ENCODE measurements at places on chromosomes 13 and 19.

- DNase-seq = no peak
These were observed 10.8 kb downstream of the RASA3 start for GRCh38 chr13:114121496-114122126.

DNA sequence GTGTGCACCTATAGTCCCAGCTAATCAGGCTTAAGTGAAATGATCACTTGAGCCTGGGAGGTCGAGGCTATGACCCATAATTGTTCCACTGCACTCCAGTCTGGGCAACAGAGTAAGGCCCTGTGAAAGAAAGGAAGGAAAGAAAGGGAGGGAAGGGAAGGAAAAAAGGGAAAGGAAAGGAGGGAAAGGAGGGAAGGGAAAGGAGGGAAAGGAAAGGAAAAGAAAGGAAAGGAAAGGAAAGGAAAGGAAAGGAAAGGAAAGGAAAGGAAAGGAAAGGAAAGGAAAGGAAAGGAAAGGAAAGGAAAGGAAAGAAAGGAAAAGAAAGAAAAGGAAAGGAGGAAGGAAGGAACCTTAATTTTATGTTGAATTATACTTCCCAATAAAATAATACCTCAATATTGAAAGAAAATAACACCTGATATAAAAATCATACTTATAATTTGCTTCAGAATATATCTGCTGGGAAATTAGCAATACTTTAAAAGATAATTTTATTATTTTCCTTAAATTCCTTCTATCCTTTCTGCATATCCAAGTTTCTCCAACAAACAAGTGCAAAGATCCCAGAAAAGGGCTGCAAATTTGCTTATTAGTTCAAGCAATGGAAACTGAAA lies 177.3 kb downstream of the KLF12 start:
- no peak for DNase-seq

GRCh38 chr19:39533003-39533512 lies 406 bp upstream of the EID2B start:
- no peak for DNase-seq

DNA sequence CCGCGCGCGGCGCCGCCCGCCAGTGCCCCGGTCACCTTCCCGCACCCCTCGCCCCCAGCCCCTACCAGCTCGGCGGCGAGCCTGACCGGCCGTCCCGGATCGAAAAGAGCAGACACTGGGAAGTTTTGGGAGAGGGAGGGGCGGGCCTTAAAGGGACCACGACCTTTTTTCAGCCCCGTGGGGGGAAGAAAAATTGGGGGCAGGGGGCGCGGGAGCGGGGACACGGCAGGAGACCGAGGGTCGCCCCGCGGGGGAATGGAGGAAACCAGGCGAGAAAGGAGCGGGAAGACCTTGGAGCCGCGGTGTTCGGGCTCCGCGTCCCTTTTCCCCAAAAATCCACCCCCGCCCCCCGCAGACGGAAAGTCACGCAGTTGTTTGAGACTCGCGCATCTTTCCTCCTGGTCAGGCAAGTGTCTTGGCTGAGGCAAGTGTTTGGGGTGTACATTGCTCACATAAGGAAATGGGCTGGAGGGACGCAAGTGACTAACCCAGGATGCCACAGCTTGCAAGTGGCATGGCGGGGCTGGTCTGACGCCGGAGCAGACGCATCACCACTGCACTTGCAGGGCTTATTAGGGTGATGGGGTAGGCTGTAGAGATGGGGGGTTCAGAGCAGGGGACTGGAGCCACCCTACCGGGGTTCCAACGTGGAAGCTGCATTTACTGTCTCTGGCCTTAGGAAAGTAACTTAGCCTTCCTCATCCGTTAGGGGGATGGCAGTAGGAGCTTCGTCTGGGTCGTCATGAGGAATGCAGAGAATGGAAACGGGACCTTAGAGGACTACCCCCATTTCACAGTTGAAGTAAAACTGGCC lies 2.7 kb upstream of the HNRNPL start:
- no peak for DNase-seq

GRCh38 chr13:85095418-85096272 lies 703.6 kb downstream of the SLITRK6 start:
- no peak for DNase-seq

DNA sequence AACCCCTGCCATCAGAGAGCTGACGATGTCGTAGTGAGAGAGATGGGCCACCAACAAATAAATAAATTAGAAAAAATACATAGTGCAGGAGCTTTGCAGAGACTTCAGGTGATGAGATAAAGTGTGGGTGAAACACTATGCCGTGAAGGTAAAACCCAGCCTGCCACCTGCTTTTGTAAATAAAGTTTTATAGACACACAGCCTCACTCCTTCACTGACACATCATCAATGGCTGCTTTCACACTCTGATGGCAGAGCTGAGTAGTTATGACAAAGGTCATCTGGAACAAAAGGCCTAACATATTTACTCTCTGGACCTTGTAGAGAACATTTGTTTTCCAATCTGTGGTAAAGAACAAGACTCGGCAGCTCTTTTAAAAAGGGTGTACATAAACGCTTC lies 45.0 kb downstream of the MBD3L2B start:
- no peak for DNase-seq

DNA sequence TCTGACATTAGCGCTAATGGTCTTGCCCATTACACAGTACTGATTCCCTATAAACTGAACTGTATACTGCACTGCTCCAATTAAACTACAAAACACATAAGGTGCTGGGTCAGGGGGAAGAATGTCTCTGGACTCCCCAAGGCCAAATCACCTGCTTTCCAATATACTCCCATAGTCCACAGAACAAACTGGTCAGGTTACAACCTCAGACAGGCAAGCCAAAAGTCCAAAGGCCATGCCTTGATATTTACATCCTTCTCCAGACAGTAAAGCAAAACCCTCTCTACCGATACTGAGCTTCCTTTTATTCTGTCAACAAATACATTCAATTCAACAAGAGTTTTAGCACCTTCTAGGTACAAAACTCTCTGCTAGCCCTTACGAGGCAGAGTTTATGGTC lies 8.9 kb downstream of the ZNF541 start:
- no peak for DNase-seq

GRCh38 chr13:85659493-85659892 lies 139.7 kb downstream of the SLITRK6 start:
- no peak for DNase-seq

GRCh38 chr19:7263521-7263920 lies 30.7 kb downstream of the INSR start:
- no peak for DNase-seq

- DNase-seq = no peak
These were observed 95.3 kb downstream of the KL start for GRCh38 chr13:33111414-33112110.

GRCh38 chr19:36060430-36060829 lies 5.7 kb downstream of the WDR62 start:
- no peak for DNase-seq

- DNase-seq = no peak
These were observed 30.7 kb downstream of the SLC25A42 start for GRCh38 chr19:19094513-19094912.

GRCh38 chr13:94513026-94513425 lies 33.5 kb upstream of the DCT start:
- no peak for DNase-seq

- no peak for DNase-seq
These were observed 98.5 kb downstream of the MIPEP start for GRCh38 chr13:23790577-23791170.

DNA sequence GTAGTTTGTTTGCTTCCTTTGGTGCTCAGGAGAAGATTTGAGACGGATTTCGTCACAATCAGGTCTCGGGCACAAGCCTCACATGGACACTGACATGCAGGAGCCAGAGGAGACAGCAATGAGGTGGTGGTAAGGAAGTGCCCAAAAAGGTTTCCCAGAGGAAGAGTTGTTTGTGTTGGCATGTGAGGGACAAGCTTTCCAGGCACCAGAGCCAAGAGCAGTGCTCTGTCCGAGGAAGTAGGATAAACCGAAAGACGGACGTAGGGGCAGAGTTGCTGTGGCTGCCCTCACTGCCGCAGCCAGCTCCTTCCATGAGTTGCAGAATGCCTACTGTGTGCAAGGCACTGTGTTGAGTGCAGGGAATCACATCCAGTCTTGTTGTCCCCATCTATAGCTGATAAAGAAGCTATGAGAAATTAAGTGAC lies 27.7 kb downstream of the SAE1 start:
- no peak for DNase-seq

GRCh38 chr13:33270895-33271538 lies 14.5 kb downstream of the STARD13 start:
- DNase-seq = no peak

GRCh38 chr19:33476151-33476707 lies 45.4 kb downstream of the PEPD start:
- DNase-seq = no peak

DNA sequence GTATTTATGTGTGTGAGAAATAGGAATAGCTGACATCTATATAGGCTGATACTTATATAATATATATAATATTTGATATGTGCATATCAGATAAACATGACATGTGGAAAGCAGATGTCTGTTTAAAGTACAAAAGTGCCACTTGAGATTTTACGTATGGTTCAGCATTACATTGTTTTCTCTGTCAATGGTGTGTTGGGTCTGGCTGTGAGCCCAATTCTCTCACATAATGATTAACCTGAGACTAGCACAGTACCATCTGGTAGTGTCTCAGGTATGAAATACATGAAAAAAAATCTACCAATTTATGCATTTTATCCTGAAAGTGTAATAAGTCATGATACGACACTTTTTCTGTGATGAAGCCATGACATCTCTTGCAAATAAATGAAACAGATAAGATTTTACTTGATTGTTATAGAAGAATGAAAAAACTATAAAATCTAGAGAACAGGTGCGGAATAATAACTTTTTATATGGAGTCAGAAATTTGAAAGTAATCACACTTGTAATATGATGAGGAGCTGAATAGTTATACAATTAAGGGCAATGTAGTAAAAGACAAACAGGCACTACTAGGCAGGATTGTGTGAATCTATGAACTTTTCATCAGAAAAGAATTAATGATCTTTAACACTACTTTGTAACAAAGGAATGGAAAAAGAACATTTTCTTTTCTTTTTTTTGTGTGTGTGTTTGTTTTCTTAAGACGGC lies 1405.0 kb downstream of the OLFM4 start:
- DNase-seq = no peak

DNA sequence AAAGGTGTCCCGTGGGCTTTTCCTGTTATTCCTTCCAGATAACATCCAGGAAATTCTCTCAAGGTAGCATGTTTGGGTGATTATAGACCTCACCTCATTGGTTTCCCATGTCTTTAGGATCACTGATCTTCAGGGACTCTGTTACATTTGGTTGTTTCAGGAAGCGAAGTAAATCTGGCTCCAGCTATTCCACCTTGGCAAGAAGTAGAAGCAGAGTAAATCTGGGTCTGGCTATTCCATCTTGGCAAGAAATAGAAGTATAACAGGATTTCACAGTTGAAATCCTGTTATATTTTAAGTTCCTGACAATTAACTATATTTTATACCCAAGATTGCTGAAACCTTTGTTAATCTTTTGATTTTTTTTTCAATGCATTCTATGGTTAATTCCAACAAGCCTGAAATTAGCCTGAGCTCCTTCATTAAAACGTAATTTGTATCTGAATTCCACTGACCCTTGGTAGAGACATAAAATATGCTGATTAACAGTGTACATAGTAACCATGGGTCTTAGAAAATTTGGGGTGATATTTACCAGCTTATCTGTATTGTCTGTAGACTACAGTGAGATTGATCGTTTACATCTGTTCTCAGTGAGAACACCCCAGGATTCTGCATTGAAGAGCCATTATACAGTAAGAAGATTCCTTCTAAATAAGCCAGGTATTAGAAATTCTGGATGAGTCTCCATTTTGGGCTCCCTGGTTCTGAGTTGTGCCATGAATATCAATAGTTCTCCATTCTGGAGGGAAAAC lies 267.6 kb upstream of the SLITRK6 start:
- no peak for DNase-seq

DNA sequence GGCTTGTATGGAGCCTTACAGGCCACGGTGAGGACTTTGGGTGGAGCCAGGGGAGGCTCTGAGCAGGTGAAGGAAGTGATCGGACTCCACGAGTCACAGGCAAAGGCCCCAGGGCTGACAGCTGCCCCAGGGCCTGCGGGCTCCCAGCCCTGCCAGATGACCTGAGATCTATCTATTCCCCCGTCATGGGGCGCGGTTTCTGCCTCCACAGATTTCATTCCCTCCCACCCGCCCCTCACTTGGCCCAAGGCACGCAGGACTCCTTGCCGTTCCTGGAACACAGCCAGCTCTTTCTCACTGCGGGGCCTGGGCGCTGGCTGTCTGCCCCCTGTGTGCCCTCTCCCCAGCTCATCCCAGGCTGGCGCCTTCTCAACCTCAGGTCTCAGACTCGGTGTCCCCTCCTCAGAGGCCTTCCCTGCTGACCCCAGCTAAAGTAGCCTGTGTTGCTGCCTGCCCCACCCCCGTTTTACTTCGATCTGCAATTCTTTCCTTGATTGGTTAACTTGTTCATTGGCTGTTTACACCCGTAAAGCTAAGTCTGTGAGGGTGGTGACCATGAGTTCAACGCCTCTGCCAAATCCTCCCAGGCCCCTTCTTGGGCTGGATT lies 13.9 kb upstream of the PAK4 start:
- DNase-seq = no peak

DNA sequence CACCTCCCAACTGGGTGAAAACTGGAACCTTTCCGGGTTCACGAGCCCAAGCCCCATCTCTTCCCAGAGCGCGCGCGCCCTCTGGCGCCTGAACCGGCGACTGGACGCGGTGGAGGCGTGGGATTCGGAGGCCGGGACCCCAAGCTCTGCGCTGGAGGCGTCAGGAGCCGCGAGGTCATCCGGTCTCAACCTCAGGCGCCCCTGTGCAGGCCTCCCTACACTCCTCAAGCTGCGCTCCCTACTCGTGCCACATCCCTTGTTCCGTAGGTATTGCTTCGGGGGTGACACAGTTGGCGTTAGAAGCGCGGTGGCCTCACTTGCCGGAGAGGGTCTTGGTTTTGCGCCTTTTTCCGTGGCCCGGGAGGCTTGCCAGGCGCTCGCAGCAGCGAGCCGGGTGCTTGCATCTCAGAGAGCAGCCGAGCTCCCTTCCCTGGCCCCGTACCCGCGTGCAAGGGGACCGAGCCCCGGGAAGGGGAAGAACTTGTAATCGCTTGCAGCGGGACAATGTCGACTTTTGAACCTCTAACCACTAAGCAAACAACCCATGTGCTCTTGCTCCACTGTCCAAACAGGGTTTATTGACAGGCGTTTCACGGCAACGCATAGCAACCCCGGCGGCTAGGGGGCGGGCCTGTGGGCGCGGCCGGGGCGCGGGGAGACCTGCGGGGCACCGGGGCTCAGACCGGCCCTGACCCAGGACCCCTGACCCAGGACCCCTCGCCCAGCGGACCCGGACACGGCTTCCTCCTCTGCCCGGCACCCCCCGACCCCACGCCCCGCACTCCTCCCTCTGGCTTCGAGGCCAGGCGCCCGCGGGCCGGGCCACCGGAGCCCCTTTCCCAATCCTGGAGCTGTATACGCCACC lies 8.5 kb downstream of the CDX2 start:
- no peak for DNase-seq

DNA sequence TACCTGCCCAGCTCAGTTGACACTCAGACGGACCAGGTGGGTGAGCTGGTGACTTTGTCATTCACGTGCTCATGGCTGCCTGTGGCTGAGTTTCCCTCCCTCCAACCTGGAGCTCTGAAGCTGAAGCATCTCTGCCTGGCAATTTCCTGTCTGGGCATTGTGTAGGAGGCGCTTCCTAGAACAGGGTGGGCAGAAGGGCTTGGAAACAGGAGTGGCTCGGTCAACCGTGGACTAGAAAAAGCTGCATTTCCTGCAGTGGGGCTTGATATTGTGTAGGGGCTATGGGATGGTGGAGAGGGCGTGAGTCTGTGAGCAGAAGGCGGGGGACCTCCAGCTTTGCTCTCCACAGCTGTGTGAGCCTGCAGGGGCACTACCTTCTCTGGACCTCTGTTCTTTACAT lies 278.3 kb downstream of the TEX29 start:
- DNase-seq = no peak

- DNase-seq = no peak
These were observed 33.5 kb downstream of the FBN3 start for GRCh38 chr19:8115805-8116396.

- no peak for DNase-seq
These were observed 7.6 kb downstream of the ZNF776 start for GRCh38 chr19:57754091-57754673.
